CD4-positive, alpha-beta T cell treated with Interleukin-10 for 1 hour (primary cell): ENCODE measurements at places on chromosomes 4 and X.

GRCh38 chr4:67234296-67234695 is 311.0 kb downstream of the CENPC start:
- DNase-seq = no peak

- no peak for DNase-seq
Measured at GRCh38 chr4:101756181-101756580, 34.3 kb upstream of the BANK1 start.

- DNase-seq = peak; percentile 5
Measured at GRCh38 chrX:25049357-25049756, 33.6 kb upstream of the ARX start.

- DNase-seq = no peak
Measured at GRCh38 chr4:38204339-38205035, 244.3 kb downstream of the PTTG2 start.

DNA sequence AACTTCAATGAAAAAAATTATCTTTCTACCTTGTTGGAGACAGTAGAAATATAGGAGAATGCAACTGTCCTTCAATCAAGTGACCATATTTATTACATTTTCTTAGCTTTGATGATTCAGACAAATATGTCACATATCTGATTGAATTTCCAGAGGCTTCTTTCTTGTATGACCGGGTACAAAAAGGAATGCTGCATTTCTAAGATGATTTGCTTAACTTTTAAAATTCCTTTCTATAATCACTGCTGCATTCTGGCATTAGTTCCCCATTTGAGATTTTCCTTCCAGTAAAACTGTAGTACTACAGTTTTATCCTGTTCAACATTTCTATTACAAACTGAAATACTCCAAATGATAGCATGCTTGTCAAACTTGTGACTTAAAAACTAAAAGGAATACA is 5.2 kb downstream of the MFSD8 start:
- DNase-seq = no peak

DNA sequence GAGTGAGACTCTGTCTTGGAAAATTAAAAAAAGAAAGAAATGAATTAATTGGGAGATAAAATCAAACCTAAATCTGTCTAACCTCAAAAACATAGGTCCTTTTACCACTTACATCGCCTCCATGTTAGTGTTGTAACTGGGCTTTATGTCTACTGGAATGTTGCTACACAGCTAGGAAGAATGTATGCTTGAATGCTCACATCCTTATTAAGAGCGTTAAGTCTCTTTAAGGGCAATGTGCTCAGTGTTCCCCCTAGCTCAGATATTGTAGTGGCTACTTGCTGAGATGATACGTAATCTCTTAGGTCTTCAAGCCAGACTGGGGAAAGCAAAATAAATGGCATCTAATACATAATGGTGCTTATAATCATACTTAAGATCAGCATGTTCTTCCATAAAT is 1072.8 kb downstream of the PDHA2 start:
- no peak for DNase-seq
